Breast epithelium (tissue), 4 donors: ENCODE measurements at places on chromosomes 4 and X. TPM values are rescaled to one million over a fixed set of nuclear protein-coding genes. Genes with fewer than 3 reads are reported as not detected.
A peak's percentile ranks its signal among the peaks of the same experiment; 100 is the strongest.

Gene POF1B
- 19.5 TPM for total RNA-seq

DNA sequence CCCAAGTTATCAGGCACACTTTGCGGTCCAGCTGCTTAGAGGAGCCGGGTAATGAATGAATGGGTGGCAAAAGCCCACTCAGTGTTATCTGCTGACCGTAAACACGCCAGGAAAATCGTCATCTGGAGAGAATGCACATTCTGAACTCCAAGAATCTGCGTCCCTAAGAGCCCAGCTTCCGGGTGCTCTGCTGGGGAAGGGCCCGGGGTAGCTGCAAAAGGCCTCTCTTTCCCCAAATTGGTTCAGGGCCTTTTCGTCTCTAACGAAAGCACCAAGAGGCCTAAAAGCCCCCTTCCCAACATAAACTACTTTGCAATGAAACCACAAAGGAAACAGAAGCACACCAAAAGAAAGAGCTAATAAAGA, 1.6 kb upstream of the SFRP2 start:
- H3K36me3 ChIP-seq = no peaks in the 10 kb centered on the region
- DNase-seq = no peak
- H3K27me3 ChIP-seq = peaks cover 9% of the 10 kb centered on the region
- H3K4me3 ChIP-seq = peak overlapping the region; percentile 26
- H3K4me1 ChIP-seq = no peaks in the 10 kb centered on the region

DNA sequence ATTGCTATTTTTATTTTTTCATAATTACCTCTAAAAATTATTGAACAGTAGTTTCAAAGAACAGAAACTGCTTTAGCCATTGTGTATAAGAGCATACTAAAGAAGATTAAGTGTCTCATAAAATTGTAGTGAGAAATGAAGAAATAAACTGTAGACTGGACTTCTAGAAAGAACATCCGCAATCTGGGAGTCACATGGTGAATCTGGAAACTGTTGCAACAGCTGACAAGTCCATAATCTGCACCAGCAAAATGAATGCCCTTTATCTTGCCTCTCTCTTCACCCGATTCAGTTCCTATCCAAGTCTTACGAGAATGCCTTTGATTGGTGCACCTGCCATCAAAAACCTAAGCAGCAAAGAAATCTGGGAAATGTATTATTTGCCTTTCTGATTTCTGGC, 312.9 kb downstream of the NAF1 start:
- no peak overlapping the region for H3K4me3 ChIP-seq
- no peaks in the 10 kb centered on the region for H3K27me3 ChIP-seq
- H3K4me1 ChIP-seq = no peaks in the 10 kb centered on the region
- H3K27ac ChIP-seq = no peak overlapping the region
- H3K36me3 ChIP-seq = no peaks in the 10 kb centered on the region

DNA sequence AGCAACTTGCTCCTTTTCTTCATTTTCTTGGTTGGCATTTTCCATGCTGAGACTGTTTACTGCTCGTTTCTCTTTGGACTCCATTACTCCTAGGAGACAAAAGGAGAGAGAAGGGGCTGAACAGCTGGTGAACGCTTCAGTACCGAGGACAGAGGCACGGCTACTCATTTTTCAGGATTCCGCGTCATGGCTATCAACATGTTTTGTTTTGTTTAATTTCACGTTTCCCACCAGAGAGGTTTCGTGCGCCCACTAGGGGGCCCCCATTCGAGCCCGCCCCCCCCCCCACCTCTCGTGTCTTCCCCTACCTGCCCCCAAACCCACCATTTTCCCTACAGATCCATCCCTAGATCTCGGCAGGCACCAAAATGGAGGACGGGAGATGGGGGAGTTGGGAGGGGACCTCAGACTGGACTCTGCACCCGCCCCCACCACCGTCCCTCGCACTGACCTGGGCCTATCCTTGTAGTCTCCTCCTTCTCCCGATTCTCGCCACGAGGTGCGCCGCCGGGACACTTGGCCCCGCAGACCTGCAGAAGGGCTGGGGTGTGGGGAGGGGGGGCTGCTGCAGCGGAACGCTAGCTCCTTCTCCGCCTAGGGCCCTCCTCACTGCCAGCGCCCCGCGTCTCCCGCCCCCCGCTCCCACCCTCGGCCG, 653 bp downstream of the BEX1 start:
- H3K36me3 ChIP-seq = no peaks in the 10 kb centered on the region
- H3K4me1 ChIP-seq = no peaks in the 10 kb centered on the region
- DNase-seq = no peak
- H3K4me3 ChIP-seq = peak overlapping the region; percentile 51

GRCh38 chr4:176571206-176571605, 221.5 kb downstream of the VEGFC start:
- H3K4me3 ChIP-seq = no peak overlapping the region
- DNase-seq = no peak
- no peaks in the 10 kb centered on the region for H3K36me3 ChIP-seq
- no peaks in the 10 kb centered on the region for H3K4me1 ChIP-seq
- no peaks in the 10 kb centered on the region for H3K27me3 ChIP-seq

DNA sequence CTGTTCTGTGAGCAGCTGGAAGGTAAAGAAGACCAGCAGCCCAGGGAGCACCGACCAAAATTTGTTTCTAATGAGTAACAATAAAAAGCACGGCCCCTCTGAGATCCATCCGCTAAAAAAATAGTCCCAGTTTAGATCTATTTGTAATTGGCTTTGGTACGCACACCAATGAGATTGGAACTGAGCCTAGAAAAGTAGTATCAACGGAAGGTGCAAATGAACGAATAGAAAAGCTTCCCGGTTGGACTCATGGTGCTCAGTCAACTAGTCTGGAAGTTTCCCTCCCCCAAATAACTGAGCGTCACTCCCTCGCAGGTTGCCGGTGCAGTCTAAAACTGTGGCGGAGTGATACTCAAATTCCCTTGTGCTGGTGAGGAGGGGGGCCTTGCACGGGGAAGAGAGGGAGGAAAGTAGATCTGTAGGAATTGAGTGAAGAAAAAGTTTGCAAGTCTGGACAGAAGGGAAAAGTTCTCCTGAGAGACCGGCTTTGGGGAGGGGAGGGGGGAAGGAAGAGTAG, at the start of gene COL4A5:
Gene COL4A5, plus strand, starts transcription at position 413 of the 517 bp plus-strand sequence. CDS start 288 bp downstream, outside the sequence.
- H3K27me3 ChIP-seq = peaks cover 49% of the 10 kb centered on the region
- H3K4me3 ChIP-seq = peak within 1 kb of the TSS; percentile 43
- no peaks in the 10 kb centered on the region for H3K36me3 ChIP-seq
- peak; percentile 42 for DNase-seq

Gene COL25A1
- total RNA-seq = 2.8 TPM

DNA sequence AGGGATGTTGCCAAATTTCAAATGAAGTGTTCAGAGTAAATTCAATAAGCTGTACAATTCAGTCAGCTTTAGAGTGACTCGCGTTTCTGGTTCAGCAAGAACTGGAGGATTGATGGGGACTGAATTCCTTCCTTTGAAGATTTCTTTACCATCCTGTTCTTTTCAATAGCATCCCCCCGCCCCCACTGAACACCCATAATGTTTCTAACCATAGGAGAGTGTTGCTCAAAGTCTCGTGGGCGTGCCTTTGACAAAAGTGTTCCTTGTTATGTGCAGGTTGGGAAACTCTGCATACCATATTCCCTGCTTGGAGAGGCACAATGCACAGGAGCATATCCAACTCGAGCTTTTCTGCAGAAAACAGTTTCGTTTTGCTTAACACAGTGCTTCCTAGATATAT, 323.5 kb upstream of the CASK start:
- H3K4me1 ChIP-seq = no peaks in the 10 kb centered on the region
- peak overlapping the region; percentile 3 for H3K27ac ChIP-seq
- H3K36me3 ChIP-seq = no peaks in the 10 kb centered on the region
- H3K27me3 ChIP-seq = no peaks in the 10 kb centered on the region
- no peak for DNase-seq

Gene HEPH
- total RNA-seq = 13.9 TPM

DNA sequence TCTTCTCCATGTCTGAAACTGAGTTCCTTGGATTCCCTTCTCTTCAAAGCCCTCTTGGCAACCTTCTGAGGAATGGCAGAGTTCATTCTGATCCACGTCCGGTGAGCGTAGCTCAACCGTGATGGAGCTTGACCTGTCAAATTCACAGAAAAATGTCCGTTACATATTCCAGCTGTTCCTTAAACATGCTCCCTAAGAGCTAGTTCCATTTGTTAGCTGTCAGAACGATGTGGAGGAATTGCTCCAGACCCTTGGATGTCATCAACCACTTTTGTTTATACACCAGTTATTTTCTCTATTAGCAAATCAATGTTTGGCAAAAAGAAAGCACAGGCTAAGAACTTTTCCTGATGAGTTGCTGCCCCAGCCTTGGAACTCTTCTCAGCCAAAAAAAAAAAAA, 50.1 kb downstream of the NHS start:
- no peaks in the 10 kb centered on the region for H3K36me3 ChIP-seq
- H3K4me3 ChIP-seq = no peak overlapping the region
- H3K4me1 ChIP-seq = no peaks in the 10 kb centered on the region

GRCh38 chr4:72909461-72909860, 160.1 kb downstream of the COX18 start:
- no peak for DNase-seq
- no peaks in the 10 kb centered on the region for H3K27me3 ChIP-seq
- no peak overlapping the region for H3K4me3 ChIP-seq
- no peaks in the 10 kb centered on the region for H3K4me1 ChIP-seq

- DNase-seq = no peak
- H3K36me3 ChIP-seq = no peaks in the 10 kb centered on the region
- H3K4me3 ChIP-seq = no peak overlapping the region
- no peaks in the 10 kb centered on the region for H3K27me3 ChIP-seq
- H3K4me1 ChIP-seq = no peaks in the 10 kb centered on the region
Measured at GRCh38 chr4:80989921-80990544, 40.5 kb upstream of the BMP3 start.

DNA sequence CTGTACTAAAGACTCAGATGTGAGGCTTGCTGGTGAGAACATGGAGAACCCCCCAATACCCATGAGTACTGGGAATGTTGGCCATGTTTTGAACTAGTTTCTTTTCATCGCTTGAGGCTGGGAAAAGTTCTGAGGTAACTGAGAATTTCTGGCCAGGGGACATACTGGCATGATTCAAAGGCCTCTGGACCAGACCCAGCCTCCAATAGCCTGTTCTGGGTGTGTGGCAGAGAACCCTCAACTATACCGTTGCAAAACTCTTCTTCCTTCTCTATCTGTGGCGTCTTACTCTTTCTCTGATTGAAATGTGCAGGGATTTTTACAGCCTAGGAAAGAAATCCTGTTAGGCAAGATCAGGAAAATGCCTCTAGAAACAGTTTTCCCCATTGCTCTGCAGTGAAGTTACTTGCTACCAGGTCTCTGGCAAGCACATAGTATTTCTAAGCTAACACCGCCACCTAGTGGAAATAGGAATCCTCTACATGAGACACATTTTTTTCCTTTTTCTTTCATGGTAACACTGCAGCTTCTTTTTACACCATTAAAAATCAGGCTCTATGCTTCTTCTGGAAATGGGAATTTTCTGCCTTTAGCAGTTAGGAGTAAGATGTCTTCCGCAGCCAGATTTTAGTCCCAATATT, 170.7 kb upstream of the ZCCHC13 start:
- H3K4me3 ChIP-seq = no peak overlapping the region
- DNase-seq = no peak

DNA sequence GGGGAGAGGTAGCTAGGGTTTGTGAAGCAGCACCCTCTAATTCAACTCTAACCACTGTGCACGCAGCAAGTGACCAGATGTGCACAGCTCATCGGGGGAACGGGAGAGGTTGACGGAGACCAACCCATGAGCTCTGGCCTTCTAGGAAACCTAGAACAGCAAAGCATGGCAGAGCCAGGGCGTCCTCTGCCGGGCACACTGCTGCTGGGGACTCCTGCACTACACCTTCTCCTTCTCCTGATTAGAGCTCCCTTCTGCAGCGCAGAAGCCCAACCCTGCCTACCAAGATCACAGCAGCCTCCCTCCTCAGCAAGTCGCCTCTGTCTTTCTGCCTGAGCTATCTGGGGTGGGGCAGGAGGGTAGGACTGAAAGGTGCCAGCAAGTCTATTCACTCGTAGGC, 252.3 kb upstream of the PSAPL1 start:
- H3K27ac ChIP-seq = no peak overlapping the region
- DNase-seq = no peak
- H3K36me3 ChIP-seq = no peaks in the 10 kb centered on the region

DNA sequence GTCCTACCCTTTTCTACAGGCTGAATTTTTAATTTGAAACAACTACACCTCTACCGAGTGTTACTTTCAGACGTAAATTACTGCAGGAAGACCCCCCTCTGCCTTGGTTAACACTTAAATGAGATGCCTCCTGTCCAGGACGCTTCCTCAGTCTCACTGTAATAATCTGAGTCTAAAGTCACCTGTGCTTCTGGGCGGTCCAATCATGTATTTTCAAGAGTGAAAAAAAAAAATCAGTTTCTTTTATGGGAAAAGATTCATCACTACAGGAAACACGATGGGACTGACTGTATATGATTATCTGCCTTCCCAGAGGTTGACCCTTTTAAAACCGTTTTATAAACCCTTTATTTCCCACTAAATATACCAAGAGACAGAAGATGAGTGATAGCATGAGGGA, 776 bp downstream of the RBM47 start:
- peak overlapping the region; percentile 94 for H3K27ac ChIP-seq
- H3K4me1 ChIP-seq = no peaks in the 10 kb centered on the region
- DNase-seq = no peak
- peak overlapping the region; percentile 66 for H3K4me3 ChIP-seq
- no peaks in the 10 kb centered on the region for H3K27me3 ChIP-seq

Gene KDR
- 64.2 TPM for total RNA-seq

DNA sequence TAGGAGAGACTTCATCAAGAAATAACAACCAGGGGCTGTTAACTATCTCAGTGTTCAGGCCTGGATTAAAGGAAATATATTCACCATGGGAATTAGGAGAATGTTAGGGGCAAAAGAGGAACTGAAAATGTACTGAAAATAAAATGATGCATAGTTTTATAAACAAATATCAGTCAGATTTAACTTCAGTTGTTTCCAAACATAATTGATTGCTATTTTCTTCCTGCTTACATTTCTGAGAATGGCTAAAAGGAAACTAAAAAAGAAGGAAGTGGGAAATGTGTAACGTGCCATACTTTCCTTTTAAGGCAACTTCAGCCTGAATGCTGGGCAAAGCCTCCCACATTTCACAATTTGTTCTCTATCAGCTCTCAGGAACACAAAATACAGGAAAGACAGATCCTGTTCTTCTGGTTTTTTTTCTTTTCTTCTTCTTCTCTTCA, 178.1 kb downstream of the MAML3 start:
- peak; percentile 52 for DNase-seq
- peaks cover 10% of the 10 kb centered on the region for H3K4me1 ChIP-seq
- no peaks in the 10 kb centered on the region for H3K27me3 ChIP-seq
- H3K36me3 ChIP-seq = no peaks in the 10 kb centered on the region
- H3K27ac ChIP-seq = peak overlapping the region; percentile 86

DNA sequence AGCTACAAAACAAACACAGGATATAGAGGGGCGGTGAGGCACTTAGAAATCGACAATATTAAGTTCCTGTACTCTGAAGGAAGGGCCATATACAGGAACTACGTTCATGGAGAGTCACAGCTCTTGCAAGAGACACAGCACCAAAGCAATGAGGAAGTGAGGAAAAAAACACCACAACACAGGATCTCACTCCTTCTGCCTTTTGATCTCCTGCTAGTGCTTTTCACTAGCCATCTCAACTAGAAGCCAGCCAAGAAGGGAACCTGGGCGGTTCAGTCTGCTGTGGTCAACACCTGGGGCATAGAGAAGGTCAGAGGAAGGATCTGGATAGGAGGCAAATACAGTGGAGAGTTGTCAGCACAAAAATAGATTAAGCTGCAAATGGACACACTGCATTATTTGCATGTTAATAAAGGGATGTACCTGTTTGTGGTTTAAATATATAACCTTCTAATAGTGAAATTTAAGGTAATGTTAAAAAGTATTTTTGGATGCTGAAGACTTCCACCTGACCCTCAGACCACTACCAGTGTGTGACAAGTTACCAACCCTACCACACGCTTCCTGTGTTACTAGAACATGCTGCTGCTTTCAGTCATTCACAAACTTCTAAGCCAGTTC, 104.6 kb downstream of the DTHD1 start:
- H3K4me3 ChIP-seq = no peak overlapping the region
- H3K36me3 ChIP-seq = no peaks in the 10 kb centered on the region
- no peaks in the 10 kb centered on the region for H3K27me3 ChIP-seq
- no peaks in the 10 kb centered on the region for H3K4me1 ChIP-seq
- no peak overlapping the region for H3K27ac ChIP-seq
- no peak for DNase-seq
